ENCODE measurements at places on chromosomes 12 and 14.

DNA sequence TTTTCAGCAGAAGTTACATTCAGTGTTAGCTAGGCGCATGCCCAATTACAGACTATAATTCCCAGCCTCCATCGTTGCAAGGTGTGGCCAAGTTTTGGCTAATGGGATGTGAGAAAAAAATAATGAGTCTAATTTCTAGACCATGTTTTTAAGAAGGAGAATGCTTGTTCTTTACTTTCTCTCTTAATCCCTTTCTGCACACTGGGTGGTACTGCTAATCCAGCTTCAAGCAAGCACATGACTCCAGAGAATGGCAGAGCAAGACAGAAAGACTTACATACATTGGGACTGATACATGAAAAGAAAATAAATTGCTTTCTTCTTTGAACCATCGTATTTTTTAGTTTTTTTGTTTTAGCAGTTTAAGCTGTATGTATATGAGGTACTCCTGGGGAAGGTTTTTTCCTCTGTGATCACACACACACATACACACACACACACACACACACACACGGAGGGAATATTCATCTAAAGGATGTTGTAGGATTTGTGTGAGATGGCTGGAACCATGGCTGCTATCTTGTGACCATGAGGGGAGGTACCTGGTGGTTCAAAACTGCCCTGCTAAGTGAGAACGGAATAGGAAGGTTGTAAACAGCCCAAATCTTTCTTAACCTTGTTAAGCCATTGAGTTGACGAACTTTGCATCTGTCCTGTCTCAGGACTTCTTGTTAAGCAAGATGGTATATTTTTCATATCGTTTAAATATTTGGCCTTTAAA lies 34.3 kb upstream of the LTA4H start:
- no peak for DNase-seq

- DNase-seq: no peak
Observed at GRCh38 chr14:36619131-36619530, 36.7 kb upstream of the NKX2-8 start.

GRCh38 chr14:74155287-74155686 lies 70.5 kb downstream of the LIN52 start:
- no peak for DNase-seq

- DNase-seq: no peak
Observed at GRCh38 chr12:21691515-21691914, 33.9 kb upstream of the LDHB start.

DNA sequence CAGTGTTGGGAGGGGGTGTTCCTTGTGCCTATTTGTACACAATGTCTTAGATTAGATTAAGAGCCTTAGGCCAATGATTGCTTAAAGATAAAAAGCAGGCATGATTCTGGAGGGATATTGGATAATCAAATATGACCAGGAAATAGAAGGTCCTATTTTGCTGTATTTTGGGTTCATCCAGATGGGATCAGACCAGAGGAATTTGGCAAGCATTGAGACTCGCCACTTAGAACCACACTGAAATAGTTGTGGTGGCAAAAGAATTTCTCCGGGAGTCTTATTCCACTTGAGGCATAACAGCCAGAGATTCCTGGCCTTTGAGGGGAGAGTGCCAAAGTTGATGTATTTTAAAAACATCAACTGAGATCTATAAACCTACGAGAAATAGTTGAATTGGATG lies 327.2 kb downstream of the RAD51B start:
- DNase-seq: no peak

DNA sequence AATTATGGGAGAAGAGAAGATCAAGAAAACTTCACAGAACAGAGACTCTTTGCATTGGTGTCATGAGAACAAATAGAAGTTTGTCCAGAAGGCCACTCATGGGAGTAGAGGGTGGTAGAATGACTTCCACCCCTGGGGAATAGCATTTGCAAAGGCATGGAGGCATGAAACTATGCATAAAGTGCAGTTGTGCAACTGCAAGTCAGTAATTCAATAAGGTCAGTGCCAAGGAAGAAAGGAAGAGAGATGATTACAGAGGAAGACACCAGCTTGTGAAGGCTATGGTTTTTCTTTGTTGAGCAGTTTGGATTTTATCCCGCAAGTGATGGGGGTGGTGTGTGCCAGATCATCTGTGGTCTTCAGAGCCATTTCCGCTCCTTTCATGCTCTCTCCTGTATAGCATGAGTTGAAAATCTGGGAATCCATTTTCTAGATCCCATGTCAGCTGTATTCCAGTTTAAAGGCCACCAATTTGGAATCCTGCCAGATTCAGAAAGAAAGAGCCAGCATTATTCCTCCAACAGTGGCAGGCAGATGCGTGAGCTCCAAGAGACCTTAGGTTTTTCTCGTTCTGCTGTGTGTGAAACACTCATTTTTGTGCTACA lies 67.6 kb upstream of the GRIN2B start:
- DNase-seq: no peak

DNA sequence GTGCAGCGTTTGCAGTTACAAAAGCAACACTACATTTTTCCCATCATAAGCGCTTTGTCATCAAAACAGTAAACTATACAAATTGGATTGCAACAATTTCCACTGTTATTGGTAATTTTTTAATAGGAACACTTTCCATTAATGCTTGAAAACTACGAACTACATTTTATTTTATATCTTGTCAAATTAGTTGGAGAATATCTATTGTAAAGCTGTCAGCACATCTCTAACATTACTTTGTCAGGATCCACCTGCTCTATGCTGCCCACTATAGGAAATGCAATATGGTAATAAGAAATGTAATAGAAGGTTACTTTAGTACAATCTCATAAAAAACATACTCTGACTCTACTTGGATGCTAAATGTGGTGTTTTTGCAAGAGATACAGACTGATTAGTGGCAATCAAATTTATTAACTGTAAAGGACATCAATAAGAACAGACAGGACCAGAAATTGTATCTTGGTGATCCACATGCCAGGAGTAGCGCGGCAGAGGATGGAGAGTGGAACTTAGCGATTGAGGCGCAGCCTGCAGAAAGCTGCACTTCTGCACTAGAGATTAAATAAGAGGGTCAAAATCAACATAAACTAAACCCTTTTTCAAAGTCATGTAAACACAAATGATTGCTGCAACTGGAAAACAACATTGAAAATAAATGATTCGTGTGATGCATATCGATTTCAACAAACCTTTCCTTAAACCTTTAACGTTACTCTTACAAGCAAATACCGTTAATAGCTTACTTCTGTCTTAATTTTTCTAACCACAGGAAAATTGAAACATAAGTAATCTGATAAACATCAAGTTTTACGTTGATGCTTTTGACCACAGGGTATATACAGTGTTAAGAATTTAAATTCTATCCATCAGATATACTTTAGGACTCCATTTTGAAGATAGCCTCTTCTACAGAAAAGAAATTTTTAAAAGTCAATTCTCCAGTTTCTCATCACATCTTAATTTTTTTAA lies 3.6 kb upstream of the ARID2 start:
- DNase-seq: no peak

- no peak for DNase-seq
Observed at GRCh38 chr14:35368139-35368460, 36.4 kb downstream of the NFKBIA start.

DNA sequence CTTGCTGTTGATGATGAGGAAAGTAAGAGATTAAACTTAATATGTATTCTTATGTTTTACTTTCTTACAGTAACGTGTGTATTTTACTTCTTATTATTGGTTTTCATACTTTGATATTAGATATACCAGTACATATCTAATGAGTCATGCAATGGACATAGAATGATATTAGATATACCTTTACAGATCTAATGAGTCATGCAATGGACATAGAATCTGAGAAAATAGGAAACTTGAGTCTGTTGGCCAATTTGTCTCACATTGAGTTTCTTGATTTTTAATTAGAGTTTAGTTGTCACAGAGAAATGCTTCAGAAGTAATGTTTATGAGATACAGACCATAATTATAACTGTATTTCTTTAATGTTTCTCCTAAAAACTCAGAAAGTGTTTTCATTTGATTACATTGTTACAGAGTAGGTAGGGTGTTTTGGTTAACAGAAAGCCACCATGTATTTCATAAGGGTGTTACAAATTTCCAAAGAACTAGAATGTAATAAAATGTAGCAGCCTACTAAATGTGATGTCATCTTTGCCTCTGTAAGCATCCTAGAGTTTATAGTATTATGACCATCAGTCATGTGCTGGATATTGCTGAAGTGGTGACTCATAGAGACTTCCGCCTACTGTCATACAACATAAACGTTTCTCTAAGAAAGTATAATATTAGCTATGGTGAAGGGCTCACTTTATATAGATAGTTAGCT lies 3.0 kb downstream of the GAS2L3 start:
- no peak for DNase-seq
